Stomach (tissue), 19 donors: ENCODE measurements at places on chromosomes 6 and 20. TPM values are rescaled to one million over a fixed set of nuclear protein-coding genes. Genes with fewer than 3 reads are reported as not detected.

The RNF39 gene
- polyA plus RNA-seq = 2.4 TPM

The HSPA12B gene
- 5.3 TPM for polyA plus RNA-seq

The RIMS1 gene
- 0.13 TPM for polyA plus RNA-seq

The TUBB gene
- polyA plus RNA-seq = 223 TPM

The CLPSL1 gene
- not detected for polyA plus RNA-seq

The SLC22A2 gene
- polyA plus RNA-seq = not detected

The FOXC1 gene
- 1.7 TPM for polyA plus RNA-seq
